ENCODE measurements at places on chromosomes 3 and 15. TPM values are rescaled to one million over a fixed set of nuclear protein-coding genes. Genes with fewer than 3 reads are reported as not detected.

The CACNA2D2 gene
- polyA plus RNA-seq, result 59.2 TPM

The HCN4 gene
- 7.9 TPM for polyA plus RNA-seq

The RPSA gene
- polyA plus RNA-seq, result 1,348 TPM

The TBC1D5 gene
- polyA plus RNA-seq, result 54.4 TPM
